ENCODE measurements at places on chromosomes 5 and 9.

- DNase-seq, result no peak
Measured at GRCh38 chr5:74895906-74896305, 29.7 kb upstream of the FAM169A start.

GRCh38 chr5:149886692-149887470 lies 57.7 kb downstream of the PDE6A start:
- no peak for DNase-seq

DNA sequence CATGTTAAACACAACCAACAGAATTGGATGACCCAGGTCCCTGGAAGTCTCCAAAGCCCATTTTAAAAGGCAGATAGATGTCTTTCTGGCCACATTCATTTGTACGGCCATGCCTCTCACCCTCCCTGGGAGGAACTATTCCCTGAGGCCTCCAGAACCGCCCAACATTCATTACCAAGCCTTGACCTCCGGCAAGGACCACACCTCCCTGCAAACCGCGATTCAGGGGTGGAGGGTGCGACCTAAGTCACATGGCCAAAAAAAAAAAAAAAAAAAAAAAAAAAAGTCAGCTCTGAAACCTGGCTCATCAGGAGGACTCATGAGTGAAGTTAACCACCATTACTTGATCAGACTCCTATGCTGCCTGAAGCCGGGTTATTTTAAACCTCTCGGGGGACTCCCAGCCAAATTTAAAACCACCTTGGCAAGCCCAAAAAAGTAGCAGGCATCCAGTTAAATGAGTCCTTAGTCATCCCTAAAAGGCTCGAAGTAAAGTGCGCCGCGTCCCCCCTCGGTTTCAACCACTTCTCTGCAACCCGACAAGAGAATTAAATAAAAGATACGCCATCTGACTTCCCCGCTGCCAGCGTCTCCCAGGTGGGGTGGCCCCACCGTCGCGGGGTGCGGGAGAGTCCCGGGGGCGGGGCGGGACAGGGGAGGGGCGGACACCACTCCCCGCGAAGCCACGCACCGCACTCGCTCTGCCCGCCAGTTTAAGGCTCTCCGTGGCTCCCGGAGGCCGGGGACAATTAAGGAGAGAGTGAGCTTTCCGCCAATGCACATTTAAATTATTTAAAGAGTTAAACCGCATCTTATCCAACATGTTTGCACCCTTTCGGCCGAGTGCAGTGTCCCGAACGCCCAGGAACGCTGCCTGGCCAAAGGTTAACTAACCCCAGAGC lies 2.3 kb downstream of the KLF9 start:
- DNase-seq, result peak; percentile 57

GRCh38 chr5:61320860-61321259 lies 11.2 kb upstream of the ZSWIM6 start:
- no peak for DNase-seq

GRCh38 chr5:107257885-107258520 lies 412.7 kb downstream of the EFNA5 start:
- DNase-seq, result no peak

DNA sequence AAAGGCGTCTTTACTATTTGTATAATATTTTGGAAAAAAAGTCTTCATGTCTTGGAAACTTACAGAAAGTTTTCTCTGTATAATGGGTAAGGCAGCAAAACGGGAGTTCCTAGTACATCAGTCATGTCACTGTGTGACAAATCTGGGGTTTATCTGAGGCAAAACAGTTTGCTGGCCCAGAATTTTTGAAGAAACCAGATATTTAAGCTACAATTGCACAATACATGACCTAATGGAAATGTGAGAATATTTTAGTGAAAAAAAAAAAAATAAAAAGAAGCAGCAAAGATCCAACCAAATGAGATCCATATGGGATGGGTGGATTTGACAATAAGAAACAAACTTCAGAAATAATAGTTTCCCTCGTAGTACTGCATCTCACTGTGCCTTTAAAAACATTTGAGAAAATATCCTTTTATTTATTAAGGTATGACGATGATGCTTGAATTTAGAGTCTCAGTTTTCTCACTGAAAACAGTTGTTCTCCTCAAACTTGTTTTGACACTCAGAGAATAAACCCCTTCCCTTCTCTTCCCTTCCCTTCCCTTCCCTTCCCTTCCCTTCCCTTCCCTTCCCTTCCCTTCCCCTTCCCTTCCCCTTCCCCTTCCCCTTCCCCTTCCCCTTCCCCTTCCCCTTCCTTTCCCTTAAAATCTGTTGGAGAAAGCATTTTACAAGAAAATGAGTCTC lies 180.5 kb upstream of the TUT7 start:
- DNase-seq, result no peak

GRCh38 chr9:91900797-91901177 lies 49.2 kb downstream of the ROR2 start:
- no peak for DNase-seq

DNA sequence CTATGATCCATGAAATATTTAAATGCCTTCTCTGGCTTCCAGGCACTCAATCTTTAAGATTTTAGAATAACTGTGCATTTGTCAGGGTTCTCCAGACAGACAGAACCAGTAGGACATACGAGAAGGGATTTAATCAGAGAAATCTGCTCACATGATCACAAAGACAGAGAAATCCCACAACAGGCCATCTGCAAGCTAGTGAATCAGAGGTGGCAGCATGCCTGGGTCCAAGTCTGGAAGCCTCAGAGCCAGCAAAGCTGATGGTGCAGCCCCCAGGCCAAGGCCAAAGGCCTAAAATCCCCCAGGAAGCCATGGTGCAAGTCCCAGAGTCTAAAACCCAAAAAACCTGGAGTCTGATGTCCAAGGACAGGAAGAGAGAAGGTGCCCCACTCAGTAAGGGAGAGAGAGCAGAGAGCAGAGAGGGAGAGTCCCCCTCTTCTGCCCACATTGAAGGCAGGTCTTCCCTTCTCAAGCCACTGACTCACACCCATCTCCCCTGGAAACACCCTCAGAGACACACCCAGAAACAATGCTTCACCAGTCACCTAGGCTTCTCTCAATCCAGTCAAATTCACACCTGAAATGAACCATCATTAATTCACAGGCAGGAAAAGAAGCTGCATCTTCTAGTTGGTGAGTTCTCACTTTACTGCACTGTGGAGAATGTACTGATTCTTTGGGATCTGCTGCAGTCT lies 48.7 kb downstream of the CAMSAP1 start:
- DNase-seq, result no peak

GRCh38 chr5:164608507-164608906 lies 1103.1 kb downstream of the MAT2B start:
- DNase-seq, result no peak

DNA sequence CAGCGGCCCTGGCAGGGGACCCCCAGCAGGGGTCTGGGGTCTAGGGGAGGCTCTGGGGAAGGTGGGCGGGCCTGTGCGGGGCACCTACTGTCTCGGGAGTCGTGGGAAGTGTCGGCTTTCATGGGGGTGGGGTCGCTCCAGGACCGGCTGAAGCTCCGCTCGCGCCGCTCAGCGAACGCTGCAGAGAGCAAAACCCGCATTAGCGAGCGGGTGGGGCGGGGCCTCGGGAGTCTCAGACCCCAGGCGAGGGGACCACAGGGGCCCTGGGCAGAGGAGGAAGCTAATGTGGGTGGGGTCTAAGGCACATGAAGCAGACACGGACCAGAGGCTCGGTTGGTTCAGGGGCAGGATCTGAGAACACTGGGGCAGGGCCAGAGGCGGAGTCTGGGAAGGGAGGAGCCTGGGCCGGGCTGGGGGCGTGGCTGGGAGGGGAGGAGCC lies 5.5 kb downstream of the NSMF start:
- peak; percentile 36 for DNase-seq

- DNase-seq, result no peak
Measured at GRCh38 chr5:97118261-97119006, 24.0 kb downstream of the LIX1 start.

DNA sequence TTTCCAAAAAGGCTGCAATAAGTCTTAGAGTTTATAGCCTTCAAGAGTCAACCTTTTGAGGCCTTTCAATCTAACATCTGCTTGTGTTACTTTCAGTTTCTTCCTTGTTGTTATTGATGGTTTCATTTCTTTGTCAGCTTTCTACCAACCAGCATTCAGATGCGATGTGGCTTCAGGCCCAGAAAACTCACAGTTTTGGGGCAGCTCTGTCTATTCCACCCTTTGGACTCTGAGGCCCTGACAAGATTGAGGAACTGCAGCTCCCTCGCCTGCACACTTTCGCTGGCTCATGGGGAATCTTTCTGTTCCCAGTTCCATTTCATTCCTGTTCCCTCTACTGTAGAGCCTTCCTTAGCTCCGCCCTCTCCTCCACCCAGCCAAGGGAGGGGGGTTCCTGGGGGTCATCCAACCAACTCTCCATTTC lies 13.3 kb upstream of the WHRN start:
- no peak for DNase-seq

DNA sequence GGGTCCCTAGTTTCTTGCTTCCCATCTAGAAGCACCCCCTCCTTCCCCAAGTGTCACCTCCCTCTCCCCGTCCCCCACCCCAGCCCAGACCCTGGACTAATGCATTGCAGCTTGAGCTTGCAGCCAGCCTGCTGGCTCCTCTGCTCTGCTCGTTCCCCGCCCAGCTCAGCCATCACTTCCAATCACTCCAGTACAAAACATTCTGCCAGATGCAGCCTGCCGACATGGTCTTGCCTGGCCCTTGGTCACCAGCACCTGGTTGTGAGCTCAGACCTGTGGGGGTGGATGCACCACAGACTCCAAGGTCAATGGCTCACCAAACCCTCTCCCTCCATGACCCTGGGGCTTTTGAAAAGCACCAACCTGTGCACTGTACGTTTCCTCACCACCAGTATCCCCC lies 172.9 kb upstream of the SMIM23 start:
- DNase-seq, result no peak

- no peak for DNase-seq
Measured at GRCh38 chr9:128723352-128723865, 518 bp downstream of the ZDHHC12 start.

- no peak for DNase-seq
Measured at GRCh38 chr9:31393240-31393639, 991.2 kb upstream of the ACO1 start.

DNA sequence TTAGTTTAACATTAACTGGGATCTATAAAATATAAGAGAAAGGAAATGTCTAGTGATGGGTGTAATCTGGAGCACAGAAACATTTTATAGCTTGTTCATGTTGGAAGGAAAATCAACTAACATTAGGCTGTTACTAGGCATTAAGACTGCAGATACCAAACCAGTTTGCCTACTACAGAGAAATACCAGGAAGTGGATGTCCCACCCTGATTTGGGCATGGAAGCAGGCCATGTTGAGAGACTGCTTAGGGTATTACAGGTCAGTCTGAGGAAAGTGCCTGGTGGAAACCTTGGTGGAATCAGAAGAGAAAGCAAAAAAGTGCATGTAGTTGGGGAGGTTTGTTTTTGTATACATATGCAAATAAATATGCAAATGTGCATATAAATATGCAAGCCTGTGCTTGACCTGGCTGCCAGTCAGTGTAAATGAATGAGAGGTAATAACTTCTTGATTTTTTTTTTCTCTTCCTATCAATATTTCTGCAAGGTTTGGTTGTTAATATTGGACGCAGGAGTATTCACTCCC lies 9.6 kb upstream of the CCDC112 start:
- DNase-seq, result no peak

- DNase-seq, result no peak
Measured at GRCh38 chr5:154312576-154312975, 122.0 kb downstream of the GALNT10 start.

GRCh38 chr5:11432116-11432515 lies 472.1 kb downstream of the CTNND2 start:
- no peak for DNase-seq

DNA sequence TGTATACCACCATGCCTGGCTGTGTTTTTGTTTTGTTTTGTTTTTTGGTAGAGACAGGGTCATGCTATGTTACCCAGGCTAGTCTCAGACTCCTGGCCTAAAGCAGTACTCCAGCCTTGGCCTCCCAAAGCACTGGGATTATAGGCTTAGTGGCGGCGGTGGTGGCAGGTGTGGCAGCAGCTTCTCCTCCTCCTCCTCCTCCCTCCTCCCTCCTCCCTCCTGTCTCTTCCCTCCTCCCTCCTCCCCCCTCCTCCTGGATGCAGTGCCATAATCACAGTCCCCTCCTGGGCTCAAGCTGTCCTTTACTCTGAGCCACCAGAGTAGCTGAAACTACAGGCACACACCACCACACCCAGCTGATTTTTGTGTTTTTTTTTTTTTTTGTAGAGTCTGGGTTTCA lies 71.2 kb downstream of the UHRF2 start:
- no peak for DNase-seq

DNA sequence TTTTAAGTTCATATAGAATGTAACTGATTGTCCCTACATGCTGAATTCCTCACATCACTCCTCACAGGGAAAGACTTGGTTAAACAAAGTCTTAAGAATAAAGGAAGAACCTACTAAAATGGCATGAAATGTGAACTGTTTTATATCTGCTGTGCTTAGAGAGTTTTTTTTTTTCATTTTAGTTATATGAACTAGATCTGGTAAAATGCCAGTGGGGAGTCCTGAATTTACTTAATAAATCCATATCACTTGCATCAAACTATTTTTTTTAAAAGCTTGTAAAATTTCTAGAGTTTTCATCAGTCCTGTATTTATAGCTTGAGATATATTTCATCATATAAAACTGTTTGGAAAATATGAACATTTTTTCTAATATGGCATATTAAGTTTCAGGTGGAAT lies 1528.6 kb downstream of the EFNA5 start:
- DNase-seq, result no peak

DNA sequence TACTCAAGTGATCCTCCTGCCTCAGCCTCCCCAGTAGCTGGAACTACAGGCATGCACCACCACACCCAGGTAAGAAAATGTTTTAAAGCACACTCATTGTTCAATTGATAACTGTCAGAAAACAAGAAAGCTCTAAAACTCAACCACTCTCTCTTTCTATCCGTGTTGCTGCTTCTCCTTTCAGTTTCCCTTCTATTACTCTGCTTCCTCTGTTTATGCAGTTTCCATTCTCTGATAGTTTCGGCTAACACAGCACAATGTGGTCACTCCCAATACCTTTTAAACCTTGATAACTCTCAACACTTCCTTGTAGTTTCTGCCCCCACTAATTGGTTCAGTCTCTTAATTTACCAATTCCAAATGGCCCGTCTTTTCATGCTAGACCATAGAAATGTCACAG lies 59.2 kb upstream of the NR4A3 start:
- DNase-seq, result no peak

DNA sequence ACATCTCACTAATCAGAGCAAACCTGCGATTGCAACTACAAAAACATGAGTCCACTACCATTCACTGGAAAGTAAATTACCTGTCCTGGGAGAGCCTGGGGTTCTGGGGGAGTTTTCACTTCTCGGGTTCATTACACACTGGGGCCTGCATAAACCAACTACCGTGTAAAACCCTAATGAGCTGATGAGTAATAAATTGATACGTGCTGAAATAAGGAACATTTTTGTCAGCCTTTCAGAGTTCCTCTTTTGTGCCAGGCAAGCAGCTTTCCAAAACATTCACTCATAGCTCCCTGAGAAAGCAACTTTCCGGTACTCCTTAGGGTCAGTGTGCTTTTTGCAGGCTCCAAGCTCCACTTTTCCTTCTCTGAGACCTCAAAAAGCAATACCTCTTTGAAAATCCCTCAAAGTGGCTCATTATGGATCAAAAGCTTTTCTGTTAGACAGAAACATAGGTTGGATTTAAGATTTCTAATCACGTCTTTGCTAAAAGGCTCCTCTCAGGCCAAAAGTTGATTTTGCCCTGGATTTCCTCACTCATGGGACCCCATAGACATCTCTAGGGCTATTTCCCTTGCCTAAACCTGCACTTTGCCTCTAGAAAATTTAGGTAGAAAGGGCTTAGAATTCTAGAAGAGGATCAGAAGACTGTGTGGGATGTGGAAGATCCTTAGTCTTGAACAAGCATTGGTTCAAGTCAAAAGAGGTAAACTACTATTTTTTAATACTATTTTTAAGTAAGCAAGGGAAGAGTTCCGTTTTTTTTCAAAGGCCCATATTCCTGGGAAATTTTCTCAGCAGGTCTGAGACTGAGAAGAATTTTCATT lies 74.8 kb downstream of the ST8SIA4 start:
- DNase-seq, result no peak

Data from CD4-positive, alpha-beta T cell treated with Interleukin-6 at 100 ng/mL for 8 hours (primary cell).